ENCODE measurements at places on chromosomes 2 and 18.

- DNase-seq, result no peak
Measured at GRCh38 chr18:986552-986951, 81.9 kb downstream of the ADCYAP1 start.

DNA sequence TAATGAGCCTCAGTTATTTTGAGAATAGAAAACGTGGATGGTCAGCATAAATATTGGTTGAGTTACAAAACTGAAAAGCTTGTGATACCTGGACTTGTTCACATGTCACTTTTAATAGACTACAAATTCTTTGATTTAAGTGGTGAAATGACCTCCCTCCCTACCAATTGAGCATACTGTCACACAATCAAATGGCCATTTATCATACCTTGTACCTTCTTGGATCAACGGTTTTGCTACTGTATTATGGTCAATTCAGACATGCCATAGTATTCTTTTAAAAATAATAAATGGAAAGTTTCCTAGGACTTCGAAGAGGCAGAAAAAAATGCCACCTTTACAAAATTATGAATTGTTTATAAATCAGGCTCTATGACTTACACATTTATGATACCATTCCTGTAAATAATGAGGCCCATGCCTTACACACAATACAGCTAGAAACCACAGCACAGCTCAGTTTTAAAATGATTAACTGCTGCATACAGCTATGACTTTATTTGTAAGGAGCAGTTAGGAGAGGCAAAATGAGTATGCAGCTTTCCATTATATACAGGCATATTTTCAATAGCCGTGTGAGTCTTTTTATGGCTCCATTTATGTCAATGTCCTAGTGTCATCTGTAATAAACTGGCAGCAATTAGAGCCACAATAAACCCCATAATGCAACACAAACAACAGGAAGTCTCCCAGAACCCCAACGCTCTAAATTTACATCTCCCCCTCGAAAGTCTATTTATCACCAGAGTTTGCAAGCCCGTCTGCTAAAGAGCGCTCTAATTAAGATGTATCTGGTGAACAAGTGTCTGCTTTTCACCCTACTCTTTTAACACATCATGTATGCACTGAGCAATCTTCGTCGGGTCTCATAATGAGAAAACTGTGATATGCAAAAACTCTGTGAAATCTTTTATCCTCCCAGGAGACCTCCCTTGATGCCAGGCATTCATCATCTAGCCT lies 176.1 kb downstream of the ZNF521 start:
- DNase-seq, result no peak

DNA sequence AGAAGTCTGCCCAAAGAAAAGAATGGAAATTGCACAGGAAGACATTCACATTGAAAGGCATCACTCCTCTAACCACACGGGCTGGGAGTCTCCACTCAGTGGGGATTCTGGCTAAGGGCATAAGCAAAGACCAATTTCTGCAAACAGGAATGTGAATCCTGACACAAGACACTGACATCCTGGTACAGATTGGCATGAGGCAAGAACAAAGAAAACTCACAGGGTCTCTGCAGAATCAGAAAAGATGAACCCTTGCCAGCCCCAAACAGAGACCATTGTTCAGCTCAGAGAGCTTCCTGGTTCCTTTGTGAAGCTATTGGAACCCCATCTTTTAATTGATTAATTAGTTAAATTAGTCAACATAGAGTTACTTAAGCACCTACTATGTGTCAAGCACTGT lies 82.3 kb downstream of the UPP2 start:
- no peak for DNase-seq

DNA sequence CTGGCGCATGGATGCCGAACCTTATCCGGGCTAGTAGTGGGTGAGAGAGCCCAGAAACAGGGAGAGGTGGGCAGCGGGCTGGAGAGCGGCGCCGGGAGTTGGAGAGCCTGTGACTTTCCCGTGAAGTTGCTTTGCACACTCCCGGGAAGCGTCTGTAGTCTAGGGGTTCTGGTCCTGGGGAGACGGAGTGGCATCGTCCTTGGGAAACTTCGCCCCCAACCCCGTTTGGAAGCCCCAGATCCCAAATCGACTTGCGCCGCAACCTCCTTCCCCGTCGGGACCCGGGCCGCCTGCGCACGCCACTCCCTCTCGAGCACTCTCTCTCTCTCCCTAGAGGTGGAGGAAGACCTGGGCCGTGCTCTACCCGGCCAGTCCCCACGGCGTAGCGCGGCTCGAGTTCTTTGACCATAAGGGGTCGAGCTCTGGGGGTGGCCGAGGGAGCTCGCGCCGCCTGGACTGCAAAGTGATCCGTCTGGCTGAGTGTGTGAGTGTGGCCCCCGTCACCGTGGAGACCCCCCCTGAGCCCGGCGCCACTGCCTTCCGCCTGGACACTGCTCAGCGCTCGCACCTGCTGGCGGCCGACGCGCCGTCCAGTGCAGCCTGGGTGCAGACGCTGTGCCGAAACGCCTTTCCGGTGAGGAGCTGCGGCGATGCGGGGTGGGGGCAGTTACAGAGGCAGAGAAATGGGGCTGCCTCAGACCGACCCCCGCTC lies 456 bp downstream of the DOK1 start:
- peak; percentile 58 for DNase-seq

DNA sequence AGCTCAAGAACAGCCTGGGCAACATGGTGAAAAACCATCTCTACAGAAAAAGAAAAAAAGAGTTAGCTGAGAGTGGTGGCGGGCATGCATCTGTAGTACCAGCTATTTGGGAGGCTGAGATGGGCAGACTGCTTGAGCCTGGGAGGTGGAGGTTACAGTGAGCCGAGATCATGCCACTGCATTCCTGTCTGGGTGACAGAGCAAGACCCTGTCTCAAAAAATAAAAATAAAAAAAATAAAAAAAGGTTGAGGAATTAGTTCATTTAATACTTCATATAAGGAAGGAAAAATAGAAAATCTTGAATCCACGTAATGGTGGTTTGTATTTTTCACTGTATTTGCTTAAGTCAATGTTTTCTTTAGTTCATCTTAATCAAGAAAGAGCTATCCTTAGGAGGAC lies 241.7 kb downstream of the TGIF1 start:
- DNase-seq, result no peak
